ENCODE measurements at places on chromosomes 6 and 20. TPM values are rescaled to one million over a fixed set of nuclear protein-coding genes. Genes with fewer than 3 reads are reported as not detected.

ERMARD gene
- 16.9 TPM for total RNA-seq

C20orf173 gene
- total RNA-seq: not detected

DNA sequence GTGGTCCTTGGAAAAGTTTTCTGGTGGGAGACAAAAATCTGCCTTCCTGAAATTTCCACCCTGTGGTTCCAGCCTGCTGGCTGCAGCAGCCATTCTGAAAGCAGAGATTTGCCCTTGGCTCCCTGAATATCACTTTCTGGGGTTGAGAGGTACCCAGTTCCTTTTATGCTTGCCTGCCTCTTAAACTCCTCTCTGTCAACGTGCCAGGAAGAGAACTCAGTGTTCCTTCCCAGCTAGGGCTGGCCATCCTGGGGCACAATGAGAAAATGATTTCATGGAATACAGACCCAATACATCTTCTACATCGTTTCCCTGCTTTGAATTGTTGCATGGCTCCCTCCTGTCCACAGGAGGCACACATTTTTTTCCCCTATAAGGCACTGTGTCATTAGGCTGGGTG lies 1.6 kb upstream of the DSN1 start:
- DNase-seq: no peak

GRCh38 chr6:46421939-46422338 lies 69.3 kb downstream of the RCAN2 start:
- DNase-seq: no peak
